ENCODE measurements at places on chromosomes 5 and 9.

- no peak for DNase-seq
Observed at GRCh38 chr5:39517800-39518199, 93.0 kb upstream of the DAB2 start.

DNA sequence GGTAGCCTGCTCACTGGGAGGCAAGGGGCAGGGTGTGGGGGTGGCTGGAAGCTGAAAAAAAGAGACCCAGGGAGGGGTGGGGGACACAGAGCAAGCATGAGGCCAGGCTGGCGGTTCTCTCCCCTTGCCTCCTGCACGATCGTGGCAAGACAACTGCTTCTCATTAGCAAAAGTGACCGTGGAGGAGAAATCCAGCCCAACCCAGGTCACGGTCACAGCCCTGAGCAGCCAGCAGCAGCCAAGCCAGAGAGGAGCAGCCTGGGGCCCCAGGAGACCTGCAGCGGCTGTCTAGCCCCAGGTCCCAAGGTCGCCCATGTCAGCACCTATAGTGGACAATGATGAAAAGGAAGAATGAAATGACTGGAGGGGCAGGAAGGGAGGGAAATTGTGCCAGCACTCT lies 89.1 kb downstream of the NRG2 start:
- no peak for DNase-seq

GRCh38 chr5:40484495-40484894 lies 195.2 kb upstream of the PTGER4 start:
- no peak for DNase-seq

GRCh38 chr5:64364426-64364825 lies 141.4 kb upstream of the RGS7BP start:
- DNase-seq = no peak

DNA sequence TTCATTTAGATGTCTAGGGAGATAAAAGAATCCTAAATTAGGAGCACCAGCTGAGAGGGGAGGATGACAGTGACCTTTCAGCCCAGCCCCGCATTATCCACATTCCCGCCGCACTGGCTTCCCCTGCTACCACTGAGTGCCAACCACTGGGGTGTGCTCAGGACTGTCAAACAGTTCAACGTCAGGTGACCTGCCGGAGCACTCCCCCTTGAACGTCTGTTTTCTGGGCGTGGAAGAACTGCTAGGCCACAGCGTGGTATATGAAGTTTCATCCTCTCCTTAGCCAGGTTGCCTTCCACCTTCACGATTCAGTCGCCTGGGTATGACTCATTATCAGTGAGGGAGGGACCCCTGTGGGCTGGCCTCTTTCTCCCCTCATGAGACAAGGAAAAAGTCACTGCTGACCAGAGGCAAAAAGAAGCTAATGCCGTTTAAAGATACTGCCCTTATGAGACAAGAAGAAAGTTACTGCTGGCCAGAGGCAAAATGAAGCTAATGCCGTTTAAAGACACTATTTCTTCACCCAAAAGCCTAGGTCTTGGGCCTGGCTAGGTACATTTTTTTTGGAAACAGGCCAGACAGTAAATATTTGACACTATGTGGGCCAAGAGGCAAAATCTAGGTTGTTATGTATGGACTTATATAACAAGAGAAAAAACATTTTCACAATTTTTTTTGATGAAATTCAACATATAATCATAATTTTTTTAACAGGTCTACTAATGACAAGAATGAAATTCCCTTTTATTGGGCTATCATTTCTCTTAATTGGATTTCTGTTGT lies 4.6 kb downstream of the NMRK1 start:
- no peak for DNase-seq
